Chondrocyte (in vitro differentiated cells): ENCODE measurements at places on chromosomes 11 and 22.

DNA sequence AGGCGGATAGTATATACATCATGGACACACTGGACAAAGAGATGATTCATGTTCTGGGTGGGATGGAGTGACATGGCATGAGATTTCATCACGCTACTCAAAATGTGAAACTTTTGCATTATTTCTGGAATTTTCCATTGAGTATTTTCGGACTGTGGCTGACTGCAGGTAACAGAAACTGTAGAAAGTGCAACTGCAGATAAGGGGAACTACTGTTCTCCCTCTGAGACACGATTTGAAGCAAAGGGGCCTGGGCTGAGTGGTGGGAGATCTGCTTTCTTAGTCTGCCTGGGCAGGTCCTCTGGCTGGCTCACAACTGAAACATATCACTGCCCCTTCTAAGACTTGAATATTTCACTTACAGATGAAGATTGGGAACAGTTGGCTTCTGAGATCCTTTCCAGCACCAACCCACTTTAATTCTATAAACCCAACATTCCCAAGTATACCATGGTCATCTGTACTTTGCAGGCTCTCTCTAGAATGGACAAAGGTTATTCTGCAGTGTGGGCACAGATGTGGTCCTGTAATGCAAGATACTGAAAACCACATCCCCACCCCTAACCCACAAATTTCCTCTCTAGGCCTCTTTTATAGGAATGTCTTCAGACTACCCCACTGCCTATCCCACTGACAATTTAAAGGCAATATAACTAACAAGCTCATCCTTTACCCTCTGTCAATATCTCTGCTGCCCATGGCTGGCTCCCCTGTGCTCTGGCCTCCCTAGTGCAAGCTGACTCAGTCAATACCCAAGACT lies 121.1 kb downstream of the KCNC1 start:
- H3K4me3 ChIP-seq = no peak overlapping the region
- no peak for DNase-seq
- H3K27me3 ChIP-seq = no peaks in the 10 kb centered on the region
- H3K36me3 ChIP-seq = peaks cover 9% of the 10 kb centered on the region

- H3K4me3 ChIP-seq = peak overlapping the region; percentile 17
- peaks cover 34% of the 10 kb centered on the region for H3K4me1 ChIP-seq
- peaks cover 13% of the 10 kb centered on the region for H3K36me3 ChIP-seq
- H3K27ac ChIP-seq = peak overlapping the region; percentile 90
Measured at GRCh38 chr11:13358596-13359270, 81.1 kb downstream of the BMAL1 start.

GRCh38 chr11:29135504-29135903 lies 881.3 kb downstream of the KCNA4 start:
- no peaks in the 10 kb centered on the region for H3K36me3 ChIP-seq
- no peaks in the 10 kb centered on the region for H3K27me3 ChIP-seq
- no peak for DNase-seq
- H3K4me3 ChIP-seq = no peak overlapping the region
- no peak overlapping the region for H3K27ac ChIP-seq

DNA sequence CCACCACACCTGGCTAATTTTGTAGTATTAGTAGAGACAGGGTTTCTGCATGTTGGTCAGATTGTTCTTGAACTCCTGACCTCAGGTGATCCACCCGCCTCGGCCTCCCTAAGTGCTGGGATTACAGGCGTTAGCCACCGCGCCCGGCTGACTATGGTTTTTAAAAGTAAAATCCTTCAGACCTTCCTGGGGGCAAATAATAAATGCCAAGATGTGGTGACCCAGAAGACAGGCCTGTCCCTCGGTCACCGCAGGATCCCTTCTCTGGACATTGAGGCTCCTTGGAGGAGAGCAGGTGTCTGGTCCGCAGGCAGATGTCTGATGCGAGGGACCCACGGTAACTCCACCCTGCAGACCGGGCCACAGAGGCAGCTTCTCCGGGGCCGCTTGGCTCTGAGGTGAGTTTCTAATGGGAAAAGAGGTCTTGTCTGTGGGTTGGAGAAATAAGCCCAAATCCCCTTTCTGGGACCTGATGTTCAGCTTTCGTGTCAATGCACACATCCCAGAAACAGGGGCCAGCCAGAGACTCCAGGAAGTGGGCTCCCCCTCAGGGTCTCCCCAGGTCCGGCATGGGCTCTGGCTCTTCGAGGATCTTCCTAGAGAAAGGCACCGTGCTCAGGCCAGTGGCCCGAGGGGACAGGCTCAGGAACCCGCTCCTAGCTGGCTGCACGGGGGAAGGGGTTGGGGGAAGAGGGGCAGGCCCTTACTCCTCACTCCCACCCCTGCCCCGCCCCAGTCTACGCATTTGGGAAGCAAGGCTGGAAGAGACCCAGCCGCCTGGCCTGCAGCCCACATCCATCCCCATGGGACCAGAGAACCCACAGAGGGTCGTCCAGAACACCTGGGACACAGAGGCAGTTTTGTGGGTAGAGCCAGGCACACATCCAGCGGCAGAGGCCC lies 100.6 kb downstream of the WNT7B start:
- peaks cover 3% of the 10 kb centered on the region for H3K4me1 ChIP-seq
- no peak overlapping the region for H3K4me3 ChIP-seq
- H3K27ac ChIP-seq = no peak overlapping the region
- no peak for DNase-seq
- peaks cover 7% of the 10 kb centered on the region for H3K36me3 ChIP-seq

DNA sequence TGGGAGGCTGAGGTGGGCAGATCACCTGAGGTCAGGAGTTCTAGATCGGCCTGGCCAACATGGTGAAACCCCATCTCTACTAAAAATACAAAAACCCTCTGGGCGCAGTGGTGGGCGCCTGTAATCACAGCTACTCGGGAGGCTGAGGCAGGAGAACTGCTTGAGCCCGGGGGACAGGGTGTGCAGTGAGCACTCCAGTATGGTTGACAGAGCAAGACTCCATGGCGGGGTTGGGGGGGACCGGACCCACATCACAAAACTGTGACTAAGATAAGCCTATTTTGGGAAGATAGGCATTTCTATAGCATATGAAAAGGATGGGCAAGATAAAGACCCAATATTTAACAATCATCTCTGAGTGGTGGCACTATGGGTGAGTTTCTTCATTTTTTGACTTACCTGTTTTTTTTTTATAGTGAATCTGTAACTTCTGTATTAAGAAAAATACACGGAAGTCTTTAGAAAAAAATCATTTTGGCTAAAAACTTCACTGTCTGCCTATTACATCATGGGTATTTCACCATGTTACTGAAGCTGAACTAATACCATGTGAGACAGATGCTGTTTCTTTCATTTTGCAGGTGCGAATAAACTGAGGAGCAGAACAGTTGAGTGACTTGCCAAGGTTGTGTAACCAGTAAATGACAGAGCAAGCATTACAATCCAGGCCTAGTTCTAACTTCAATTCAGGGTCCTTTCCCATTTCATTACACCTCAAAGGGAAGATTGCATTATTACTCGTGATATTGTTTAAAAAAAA lies 2.5 kb downstream of the CELF1 start:
- DNase-seq = peak; percentile 30
- H3K36me3 ChIP-seq = peaks cover 1% of the 10 kb centered on the region
- no peak overlapping the region for H3K4me3 ChIP-seq
- peak overlapping the region; percentile 98 for H3K27ac ChIP-seq
- peaks cover 38% of the 10 kb centered on the region for H3K4me1 ChIP-seq
- no peaks in the 10 kb centered on the region for H3K27me3 ChIP-seq

DNA sequence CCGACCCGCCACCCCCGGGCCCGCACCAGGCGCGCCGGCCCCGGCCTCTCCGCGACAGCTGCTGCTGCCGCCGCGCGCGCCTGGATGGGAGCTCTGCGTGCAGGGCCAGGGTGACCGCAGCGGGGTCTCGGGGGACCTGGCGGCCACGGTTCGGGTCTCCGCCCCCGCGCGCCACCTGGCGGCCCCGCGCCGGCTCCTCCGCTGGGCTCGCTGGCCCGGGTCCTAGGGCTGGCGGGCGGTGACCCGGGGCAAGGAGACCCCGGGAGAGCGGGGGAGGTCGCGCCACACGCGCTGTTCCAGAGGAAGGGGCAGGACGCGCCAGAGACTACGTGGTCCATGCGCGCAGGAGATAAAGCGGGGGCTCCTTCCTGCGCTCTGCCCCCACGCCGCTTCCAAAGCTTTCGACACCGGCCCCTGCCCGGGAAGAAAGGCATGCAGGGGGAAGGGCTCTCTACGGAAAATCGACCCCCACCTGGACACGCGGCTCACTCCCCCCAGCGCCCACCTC lies 562 bp downstream of the SHANK2 start:
- H3K27me3 ChIP-seq = peaks cover 61% of the 10 kb centered on the region
- H3K36me3 ChIP-seq = peaks cover 2% of the 10 kb centered on the region
- no peak for DNase-seq
- no peak overlapping the region for H3K27ac ChIP-seq
- peak overlapping the region; percentile 47 for H3K4me3 ChIP-seq

DNA sequence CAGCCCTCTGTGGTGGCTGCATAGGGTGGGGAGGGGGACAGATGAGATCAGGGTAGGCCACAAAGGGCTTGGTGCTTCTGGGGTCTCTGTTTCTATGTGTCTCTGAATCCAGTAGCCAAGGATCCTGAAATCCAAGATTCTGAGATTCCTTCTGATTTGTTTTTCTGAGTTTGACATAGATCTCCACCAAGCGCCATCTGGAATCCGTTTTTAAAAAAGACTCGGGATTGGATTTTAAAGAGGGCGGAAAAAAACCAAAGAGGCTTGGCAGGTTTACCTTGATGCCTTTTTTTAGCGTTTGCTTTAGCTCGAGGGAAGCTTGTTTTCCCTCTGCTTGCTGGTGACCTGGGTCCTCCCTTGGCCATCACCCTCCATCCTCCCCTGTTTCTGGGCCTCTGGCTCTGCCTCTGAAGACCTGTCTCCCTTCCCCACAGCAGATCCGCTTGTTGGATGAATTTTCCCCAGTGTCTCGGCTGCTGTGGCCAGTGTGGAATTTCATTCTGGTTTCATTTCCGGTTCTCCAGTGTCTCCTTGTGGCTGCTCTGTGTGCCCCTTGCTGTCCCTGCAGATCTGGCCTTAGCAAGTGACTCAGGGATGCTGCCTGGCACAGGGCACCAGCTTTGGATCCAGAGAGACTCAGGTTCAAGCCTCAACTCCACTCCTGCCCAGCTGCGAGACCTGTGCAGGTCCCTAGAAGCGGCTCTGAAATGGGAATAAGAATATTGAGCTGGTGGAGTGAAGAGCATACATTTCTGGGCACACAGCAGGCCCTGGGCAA lies 15.1 kb downstream of the SYNGR1 start:
- peak overlapping the region; percentile 71 for H3K27ac ChIP-seq
- H3K36me3 ChIP-seq = no peaks in the 10 kb centered on the region
- no peak for DNase-seq
- H3K4me3 ChIP-seq = no peak overlapping the region

DNA sequence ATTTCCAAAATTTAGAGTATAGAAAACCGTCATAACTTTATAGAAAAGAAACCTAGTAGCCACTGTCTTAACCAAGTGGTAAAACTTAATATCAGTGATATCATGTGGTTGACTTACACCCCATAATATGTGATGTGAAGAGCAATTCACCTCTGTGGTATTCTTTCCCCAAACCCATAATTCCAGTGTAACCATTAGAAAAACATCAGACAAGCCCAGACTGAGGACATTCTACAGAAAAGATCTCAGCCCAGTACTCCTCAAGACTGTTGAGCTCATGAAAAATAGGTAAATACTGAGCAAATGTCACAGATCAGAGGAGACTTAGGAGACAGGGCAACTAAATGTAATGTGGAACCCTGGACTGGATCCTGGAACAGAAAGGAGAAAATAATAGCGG lies 134.6 kb downstream of the PGR start:
- no peak overlapping the region for H3K4me3 ChIP-seq
- H3K36me3 ChIP-seq = no peaks in the 10 kb centered on the region
- H3K27me3 ChIP-seq = no peaks in the 10 kb centered on the region
- no peak overlapping the region for H3K27ac ChIP-seq
- no peak for DNase-seq
- H3K4me1 ChIP-seq = no peaks in the 10 kb centered on the region

DNA sequence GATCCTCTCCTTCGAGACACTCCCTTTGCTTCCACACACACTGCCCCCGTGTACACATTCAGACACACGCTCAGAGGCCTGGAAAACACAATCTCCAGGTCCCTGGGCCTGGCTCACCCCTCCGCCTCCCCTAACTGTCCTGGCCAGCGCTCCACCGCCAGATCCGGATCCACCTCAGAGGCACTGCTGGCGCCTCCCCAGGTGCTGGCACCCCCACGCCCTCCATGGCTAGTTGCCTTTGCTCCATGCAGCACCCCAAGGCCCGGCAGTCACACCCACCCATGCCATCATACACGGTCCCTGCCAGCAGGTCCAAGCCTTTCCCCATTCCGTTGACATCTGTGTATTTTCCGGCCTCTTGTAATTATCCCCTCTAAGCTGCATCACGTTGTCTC lies 11.1 kb downstream of the SPTBN2 start:
- H3K36me3 ChIP-seq = peaks cover 12% of the 10 kb centered on the region
- no peak overlapping the region for H3K27ac ChIP-seq
- no peak overlapping the region for H3K4me3 ChIP-seq
- H3K27me3 ChIP-seq = no peaks in the 10 kb centered on the region

- peaks cover 9% of the 10 kb centered on the region for H3K4me1 ChIP-seq
- H3K4me3 ChIP-seq = no peak overlapping the region
- peaks cover 2% of the 10 kb centered on the region for H3K36me3 ChIP-seq
- no peak for DNase-seq
Measured at GRCh38 chr11:93957397-93957952, 63.7 kb upstream of the HEPHL1 start.

GRCh38 chr11:61023086-61023965 lies 51.8 kb downstream of the CD6 start:
- H3K27ac ChIP-seq = no peak overlapping the region
- no peak overlapping the region for H3K4me3 ChIP-seq
- H3K36me3 ChIP-seq = peaks cover 2% of the 10 kb centered on the region
- peaks cover 39% of the 10 kb centered on the region for H3K27me3 ChIP-seq

DNA sequence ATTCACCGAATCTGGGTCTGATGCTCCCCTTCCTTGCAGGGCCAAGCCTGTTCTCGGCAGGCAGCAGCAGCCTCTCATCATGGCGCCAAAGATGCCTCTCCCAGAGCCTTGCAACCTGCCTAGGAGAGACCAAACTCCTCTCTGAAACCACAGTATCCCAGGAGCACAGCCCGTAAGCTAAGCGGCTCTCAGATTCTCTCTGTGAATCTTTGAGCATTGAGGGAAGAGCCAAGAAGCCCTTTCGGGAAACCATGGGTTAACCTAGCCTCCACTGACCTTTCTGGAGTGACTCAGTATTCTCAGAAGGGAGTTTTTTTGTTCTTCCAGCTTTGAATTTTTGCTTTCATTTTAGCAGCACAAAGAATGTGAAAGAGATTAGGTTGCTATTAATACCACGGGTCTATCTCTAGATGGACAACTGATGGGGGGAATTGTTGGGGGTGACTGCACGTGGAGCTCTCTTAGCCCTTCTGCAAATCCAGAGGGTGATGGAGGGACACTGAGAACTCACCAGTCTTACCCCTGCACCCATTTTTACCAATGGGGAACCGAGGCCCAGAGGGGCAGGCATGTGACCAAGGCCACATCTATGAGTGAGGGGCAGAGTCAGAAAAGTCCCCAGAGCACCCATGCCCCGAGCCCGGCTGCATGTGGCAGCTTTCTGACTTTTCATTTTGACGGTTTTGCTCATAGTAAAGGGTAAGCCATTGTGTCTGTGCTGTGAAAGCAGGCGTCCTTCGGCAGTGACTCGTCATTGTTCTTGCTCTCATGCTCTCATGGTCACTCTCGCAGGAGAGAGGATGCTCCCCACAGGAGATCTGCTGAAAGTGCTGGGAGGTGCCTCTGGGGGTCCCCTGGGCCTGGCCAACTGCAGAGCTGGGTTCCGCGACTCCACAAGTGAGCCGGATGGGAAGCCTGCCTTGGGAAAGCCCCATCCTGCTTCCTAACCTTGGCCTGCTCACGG lies 36.0 kb downstream of the IRAG1 start:
- H3K4me3 ChIP-seq = peak overlapping the region; percentile 44
- DNase-seq = no peak
- no peaks in the 10 kb centered on the region for H3K36me3 ChIP-seq

- H3K27ac ChIP-seq = no peak overlapping the region
- no peaks in the 10 kb centered on the region for H3K36me3 ChIP-seq
- peaks cover 7% of the 10 kb centered on the region for H3K4me1 ChIP-seq
- peaks cover 8% of the 10 kb centered on the region for H3K27me3 ChIP-seq
- H3K4me3 ChIP-seq = no peak overlapping the region
Measured at GRCh38 chr11:99370549-99371216, 349.9 kb downstream of the CNTN5 start.
